ENCODE measurements at places on chromosomes 16 and 17.
A peak's percentile ranks its signal among the peaks of the same experiment; 100 is the strongest.

DNA sequence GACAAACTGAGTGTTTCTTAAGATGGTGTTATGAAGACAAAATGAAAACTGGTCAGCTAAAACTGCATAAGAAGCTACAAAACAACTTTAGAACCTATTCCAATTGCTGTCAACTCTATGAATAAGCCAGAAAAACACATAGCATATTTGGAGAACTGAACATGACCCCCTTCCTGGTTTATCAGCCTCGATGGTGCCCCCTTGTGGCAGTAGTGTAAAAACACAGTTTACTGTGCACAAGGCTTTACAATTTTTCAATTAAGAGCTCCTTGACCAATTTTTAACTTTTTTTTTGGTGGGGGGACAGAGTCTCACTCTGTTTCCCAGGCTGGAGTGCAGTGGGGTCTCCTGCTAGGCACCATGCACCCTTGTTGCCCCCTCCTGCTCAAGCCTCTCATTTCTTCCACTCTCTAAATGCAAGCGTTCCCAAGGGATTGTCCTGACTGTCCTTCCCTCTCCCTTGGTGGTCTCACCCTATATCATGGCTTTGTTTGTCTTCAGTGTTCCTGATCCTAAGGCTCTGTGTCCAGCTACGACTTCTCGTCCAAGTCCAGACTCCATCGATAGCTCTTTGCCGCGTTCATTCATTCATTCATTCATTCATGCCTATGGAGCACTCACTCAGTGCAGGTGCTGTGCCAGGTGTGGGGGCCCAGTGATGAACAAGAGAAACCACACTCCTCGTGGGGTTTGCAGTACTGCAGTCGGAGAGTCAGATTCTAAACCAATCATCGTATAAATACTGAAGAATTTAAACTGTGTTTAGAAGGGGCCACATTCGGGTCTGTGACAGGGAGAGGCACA is 7.5 kb downstream of the EIF1 start:
- DNase-seq, result peak; percentile 62

GRCh38 chr17:72588561-72588960 is 467.7 kb downstream of the SOX9 start:
- DNase-seq, result no peak

DNA sequence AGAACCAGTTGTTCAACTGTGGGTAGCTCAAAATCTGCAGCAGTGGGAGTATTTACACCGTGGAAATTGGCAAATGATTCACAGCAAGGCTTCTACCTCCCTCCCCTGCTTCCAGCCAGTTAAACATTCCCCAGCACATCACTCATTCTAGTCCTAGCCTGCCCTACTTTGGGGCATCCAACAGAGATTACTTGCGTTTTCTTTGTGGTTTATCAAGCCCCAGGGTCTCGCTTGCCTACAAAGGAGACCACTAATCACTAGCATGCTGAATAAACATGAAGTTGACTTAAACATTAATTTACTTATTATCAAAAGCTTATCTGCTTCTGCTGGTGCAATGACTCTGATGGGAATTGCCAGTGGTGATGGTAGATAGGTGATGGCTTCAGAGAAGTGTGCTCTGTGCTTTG is 94.5 kb downstream of the MARF1 start:
- DNase-seq, result no peak

DNA sequence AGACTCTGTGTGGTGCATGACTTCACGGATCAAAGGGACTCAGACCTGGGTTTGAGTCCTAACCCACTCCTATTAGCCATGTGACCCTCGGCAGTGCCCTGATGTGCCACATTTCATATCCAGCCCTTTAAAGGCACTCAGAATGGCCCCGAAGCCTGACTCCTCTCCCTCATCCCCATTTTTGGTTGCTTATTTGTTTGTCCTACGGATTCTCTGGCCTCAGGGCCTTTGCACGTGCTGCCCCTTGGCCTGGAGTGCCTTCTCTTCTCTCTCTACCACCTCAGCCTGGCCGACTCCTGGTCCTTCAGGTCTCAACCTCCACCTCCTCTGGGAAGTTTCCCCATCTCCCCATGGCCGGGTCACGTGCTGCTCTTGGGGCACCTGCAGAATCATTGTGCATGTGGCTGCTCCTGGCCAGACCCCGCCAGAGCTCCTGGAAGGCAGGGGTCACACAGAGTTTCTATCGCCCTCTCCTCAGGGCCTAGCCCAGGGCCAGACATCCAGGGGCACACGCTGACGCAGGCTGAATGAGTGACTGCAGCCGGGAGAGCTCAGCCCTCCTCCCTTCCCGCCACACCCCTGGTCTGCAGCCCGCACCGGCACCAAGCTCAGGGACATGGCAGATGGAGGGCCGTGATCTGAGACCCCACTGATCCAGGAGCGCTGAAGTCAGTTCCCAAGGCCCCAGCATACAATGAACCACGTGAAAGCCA is 22.0 kb upstream of the CIBAR2 start:
- DNase-seq, result no peak

- DNase-seq, result no peak
Observed at GRCh38 chr16:85309656-85310587, 197.7 kb upstream of the CIBAR2 start.

DNA sequence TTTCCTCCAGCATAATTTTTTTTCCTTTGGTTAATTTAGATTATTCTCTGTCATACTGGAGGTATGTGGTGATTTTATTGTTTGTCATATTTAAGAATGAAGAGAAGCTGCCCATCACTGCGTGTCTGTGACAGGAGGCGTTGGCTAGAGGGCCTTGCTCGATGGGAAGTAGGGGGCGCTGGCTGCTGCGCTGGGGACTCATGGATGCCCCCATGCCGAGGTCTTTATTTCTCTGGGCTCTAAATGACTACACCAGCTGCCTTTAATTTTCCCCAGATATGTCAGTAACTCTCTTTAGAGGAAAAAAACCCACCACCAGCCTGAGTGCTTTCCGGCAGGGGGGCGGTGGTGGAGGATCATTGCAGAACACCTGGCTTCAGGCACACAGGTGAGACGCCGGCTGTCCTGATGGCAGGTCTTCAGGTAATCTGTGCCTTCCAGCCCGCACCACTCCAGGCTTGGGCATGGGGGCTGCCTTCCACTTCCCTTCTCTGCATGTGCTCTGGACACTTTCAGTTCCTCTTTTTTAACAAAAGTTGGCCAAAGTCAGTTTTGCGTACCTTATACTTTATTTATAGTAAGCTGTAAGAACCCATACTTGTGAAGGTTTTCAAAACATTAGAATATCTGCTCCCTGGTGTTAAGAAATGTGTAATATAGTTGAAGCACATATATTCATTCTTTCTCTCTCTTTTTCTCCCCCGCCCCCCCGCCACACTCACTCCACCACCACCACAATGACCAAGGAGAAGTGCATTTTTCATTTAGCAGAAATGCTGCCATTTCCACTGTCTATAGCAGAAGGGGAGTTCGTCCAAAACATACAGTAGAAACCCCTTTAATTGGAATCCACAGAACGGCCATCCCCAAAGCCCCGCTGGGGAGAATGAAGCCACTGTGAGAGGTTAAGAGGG is 192.7 kb downstream of the RPTOR start:
- no peak for DNase-seq

- DNase-seq, result no peak
Observed at GRCh38 chr16:84729716-84730320, 30.0 kb downstream of the USP10 start.

DNA sequence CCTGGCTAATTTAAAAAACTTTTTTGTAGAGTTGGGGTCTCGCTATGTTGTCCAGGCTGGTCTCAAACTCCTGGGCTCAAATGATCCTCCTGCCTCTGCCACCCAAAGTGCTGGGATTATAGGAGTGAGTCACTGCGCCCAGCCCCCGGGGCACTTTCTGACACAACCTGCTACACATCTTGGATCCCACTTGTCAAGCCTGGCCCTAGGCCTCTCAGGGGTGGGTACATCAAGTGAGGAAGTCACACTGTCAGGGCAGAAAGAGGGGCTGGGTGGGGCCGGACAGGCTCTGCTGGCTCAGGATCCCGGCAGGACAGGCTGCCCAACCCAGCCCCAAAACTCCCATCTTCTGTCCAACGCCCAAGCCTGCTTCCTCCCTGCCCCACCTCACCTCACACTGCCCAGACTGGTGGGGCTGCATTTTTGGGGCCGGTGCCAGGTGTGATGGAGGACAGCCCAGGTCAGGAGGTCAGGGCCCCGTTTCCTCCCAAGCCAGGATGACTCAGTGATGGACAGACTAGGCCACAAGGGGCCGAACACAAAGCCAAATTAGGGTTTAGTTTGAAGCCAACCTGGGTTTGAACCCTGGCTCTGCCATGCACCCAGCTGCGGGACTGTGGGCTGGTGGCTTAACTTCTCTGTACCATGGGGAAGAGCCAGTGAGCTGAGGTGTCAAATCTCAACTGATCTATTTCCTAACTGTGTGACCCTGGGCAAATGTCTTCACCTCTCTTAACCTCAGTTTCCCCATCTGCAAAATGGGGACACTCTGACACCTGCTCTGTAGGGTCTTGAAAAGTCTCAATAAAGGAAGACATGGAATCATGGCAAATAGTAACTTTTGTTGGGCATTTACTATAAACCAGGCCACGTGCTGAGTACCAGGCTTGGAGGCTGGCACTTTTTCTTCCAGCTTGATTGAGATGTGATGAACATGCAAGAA is 8.9 kb upstream of the PPL start:
- no peak for DNase-seq

GRCh38 chr16:61901689-61902088 is 134.5 kb downstream of the CDH8 start:
- DNase-seq, result no peak
